ENCODE measurements at places on chromosomes 16 and 17. TPM values are rescaled to one million over a fixed set of nuclear protein-coding genes. Genes with fewer than 3 reads are reported as not detected.

Gene CMTM2
- not detected for total RNA-seq

Gene AANAT
- not detected for total RNA-seq

Gene SLFN14
- not detected for total RNA-seq

Gene ZNF205
- total RNA-seq: 22.3 TPM

Gene KRTAP9-2
- total RNA-seq: not detected

Gene SLC25A39
- 182 TPM for total RNA-seq

Gene GRN
- total RNA-seq: 511 TPM

Gene MT1M
- total RNA-seq: 1.1 TPM

Gene FOXO3B
- total RNA-seq: 1.6 TPM

All from hair follicular keratinocyte (primary cell).